Vagina (tissue), 2 donors: ENCODE measurements at places on chromosomes 6 and 20.

DNA sequence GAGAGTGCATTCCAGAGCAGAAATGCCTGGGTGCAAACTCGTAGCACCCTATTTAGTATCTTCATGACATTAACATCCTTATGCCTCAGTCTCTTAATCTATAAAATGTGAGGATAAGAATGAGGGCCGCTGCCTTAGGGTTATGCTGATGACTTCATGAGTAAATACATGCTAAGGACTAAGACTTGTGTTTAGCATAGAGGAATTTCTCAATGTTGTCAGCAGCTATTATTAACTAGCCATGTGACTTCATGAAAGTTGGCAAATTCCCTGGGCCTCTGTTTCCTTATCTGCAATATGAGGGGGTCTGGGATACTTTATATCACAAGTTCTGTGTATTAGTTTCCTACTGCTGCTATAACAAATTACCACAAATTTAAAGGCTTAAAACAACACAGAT, 108.1 kb upstream of the RIPOR2 start:
- DNase-seq = no peak

DNA sequence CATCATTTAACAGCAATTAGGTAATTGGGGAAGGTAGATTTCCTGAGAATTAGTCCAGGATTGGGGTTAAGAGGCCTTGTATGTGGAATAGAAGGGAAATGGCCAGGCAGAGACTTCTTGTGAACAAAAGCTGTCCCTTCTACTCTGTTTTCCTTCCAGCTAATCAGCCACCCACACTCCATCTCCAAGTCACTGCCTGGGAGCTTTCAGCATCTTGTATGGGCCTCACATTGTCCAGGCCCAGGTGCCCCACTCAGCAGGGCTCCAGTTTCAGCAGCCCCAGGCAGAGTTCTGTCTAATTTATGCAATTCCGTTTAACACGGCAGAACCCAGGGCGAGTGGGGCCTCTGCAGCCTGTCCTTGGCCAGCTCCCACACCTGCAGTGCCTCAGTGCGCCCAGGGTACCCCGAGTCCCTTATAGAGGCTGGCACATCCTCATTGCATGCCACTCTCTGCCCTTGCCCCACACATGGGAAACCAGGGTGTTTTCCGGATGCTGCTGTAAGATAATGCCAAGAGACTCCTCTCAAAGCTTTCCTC, 113.0 kb downstream of the EDN3 start:
- DNase-seq = no peak

GRCh38 chr20:51573576-51574243, 31.2 kb upstream of the NFATC2 start:
- DNase-seq = no peak

DNA sequence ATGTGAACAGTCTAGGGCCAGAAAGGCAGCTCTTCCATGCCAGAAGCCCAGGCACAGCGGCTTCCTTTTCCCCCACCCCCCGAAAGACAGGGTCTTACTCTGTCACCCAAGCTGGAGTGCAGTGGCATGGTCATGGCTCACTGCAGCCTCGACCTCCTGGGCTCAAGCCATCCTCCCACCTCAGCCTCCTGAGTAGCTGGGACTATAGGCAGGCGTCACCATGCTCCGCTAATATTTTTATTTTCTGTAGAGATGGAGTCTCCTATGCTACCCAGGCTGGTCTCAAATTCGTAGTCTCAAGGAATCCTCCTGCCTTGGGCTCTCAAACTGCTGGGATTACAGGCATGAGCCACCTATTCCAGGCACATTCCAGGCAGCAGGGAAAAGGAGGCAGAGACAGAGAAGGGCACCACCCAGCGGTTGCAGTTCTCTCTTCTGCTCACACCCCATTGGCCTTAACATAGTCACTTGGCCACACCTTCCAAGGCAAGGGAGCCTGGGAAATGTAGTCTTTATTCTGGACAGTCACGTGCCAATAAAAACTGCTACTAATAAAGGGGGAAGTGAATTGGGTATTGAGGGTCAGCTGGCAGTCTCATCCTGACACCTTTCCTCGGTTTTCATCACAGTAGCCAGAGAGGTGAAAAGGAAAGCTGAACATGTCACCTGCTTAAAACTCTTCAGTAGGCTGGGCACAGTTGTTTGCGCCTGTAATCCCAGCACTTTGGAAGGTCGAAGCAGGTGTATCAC, 205.9 kb downstream of the ZMYND8 start:
- DNase-seq = no peak

- DNase-seq = no peak
Observed at GRCh38 chr20:31548820-31549512, 34.7 kb downstream of the HM13 start.

DNA sequence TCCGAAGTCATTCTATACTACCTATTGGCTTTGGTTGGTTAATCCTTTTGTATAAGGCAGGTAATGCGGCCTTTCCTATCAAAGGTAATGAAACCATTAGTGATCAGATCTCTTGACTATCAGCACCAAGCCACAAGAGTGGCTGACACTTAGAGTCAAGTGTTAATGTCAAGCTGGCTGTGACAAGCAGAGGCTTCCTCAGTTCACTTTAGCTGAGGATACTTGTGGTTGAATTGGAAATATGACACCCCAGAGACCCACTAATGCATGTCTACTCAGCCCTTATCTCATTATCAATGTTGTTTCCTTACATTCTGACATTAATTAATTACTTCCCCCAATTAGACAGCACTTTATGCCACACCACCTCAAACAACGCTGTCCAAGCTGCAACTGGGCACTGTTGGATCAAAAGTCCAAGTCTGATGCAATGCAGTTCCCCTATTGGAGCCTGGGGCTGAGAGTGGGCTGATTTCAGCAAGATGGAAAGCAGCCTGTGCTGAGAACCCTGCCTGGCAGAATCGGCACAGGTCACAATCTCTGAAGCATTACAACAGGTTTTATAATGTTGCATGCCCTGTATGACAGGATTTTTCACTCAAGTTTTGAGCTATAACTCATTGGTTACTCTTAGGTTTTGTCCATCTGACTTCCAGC, 273.5 kb downstream of the COL12A1 start:
- no peak for DNase-seq

- DNase-seq = no peak
Observed at GRCh38 chr20:38900606-38901005, 25.6 kb upstream of the FAM83D start.

DNA sequence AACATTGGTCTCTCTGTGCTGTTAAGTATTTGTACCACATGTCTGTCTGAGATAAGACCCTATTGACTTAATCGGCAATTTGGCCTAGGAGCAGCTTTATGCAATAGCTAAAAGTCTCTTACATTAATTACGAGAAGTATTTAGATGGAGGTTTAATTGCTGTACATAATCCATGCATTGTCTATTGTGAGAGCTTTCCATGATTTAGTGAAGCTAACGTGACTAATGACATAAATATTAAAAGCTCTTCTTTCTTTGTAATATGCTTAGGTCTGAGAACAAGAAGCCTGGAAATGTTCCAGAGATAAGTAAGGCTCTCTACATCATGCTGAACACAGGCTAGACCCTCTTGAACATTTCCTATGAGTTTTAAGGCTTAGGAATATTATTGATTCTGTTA, 32.7 kb upstream of the FAM83B start:
- DNase-seq = no peak

DNA sequence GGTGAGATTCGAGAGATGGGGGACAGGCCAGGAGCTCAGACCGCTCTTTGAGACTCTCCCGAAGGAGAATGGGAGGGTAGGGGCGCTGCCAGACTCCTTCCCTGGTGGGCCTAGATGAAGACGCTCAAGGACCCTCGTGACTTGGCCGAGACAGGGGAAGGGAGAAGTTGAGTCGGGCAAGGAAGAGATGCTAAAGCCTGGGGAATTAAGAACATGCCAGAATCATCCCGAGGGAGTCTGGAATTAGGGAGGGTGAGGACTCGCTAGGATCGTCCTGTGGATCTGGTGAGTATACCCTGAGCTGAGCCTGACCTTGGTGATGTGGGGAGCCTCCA, 529 bp downstream of the UBE2C start:
- no peak for DNase-seq

- no peak for DNase-seq
Observed at GRCh38 chr20:32670773-32671455, 2.8 kb downstream of the C20orf203 start.

GRCh38 chr6:30843611-30843998, 40.7 kb upstream of the DDR1 start:
- DNase-seq = no peak

DNA sequence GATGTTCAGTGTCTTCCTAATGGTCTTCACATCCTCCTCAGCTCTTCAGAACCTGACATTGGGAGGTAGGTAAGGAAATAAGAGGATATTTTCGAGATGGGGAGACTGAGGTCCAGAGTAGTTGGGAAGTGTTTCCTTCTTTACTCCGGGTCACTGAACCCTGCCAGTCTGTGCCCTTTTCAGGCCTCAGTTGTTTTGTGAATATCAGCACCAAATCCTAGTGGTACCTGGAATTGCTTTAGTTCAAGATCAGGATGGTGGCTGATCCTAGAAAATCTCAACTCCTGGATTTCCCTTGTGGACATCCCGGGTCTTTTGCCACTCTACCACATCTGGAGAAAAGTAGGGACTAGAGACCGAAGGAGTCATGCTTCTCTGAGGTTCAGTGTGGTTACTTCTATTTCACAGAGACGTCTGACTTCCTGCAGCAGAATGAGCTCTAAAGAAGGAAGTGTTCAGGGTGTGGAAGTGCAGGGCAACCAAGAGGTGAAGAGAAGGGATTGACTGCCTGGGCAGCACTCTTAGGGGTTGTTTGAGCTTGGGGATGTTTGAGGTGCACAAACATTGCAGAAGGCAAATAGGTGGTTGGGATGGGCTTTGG, 995 bp downstream of the STK4 start:
- no peak for DNase-seq

- DNase-seq = no peak
Observed at GRCh38 chr6:143187238-143187923, 126.7 kb downstream of the AIG1 start.

- DNase-seq = no peak
Observed at GRCh38 chr6:692356-692851, 535 bp downstream of the EXOC2 start.

- no peak for DNase-seq
Observed at GRCh38 chr6:54473328-54473727, 165.1 kb downstream of the TINAG start.

- DNase-seq = no peak
Observed at GRCh38 chr6:130831607-130832006, 4.4 kb downstream of the SMLR1 start.

DNA sequence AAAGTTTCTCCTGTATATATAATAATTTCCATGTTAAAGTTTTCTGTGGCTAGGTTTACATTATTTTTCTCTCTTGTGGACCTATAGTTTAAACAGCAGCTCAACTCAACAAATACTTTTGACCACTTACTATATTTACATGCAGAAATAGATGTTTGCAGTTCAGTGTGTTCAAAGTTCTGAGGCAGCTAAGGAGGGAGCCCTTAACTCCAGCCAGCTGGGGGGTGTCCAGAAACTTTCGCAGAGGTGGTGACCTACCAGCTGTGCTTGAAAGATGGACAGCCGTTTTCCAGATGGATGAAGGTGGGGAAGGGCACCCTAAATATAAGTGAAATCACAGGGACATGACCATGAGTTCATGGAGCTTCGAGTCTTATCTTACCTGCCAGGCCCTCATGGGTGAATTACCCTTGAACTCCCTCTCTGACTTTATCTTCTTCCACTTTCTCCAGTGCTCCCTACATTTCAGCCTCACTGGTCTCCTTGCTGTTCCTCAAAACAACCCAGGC, 33.4 kb downstream of the DHX35 start:
- no peak for DNase-seq

DNA sequence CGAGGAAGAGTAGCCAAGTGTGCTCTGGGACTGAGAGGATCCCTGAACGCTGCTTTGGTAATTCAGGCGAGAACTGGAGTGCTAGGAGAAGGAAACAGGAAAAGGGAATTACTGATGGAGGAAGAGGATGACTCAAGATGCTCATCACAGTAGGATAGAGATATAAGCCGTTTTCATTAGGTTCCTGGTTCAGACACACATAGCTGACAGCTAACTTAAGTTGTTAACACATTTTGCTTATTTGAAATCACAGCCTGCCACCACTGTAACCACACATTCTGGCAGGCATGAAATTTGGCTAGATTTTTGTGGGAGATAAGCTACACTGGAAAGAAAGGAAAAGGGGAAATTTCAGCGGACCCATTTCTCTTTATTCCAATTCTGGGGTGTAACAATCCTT, 138.2 kb upstream of the SLC22A16 start:
- DNase-seq = no peak

DNA sequence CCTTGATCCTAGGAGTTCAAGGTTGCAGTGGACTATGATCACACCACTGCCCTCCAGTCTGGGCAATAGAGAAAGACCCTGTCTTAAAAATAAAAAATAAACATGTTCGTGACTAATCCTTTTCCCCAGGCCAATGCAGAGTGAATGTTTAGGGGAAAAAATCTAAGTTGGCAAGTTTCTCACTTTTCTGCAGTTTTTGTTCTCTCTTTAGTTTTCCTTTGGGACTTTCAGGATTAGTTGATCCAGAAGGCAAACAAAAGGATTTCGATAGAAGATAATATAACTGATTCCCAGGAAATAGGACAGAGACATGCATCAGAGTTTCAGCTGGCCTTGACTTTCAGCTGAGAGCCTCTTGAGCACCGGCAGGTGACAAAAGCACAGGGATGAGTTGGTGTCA, 53.3 kb downstream of the SOD2 start:
- no peak for DNase-seq

GRCh38 chr20:9110916-9111432, 42.1 kb downstream of the PLCB4 start:
- DNase-seq = no peak

GRCh38 chr6:170268216-170269129, 22.4 kb downstream of the DLL1 start:
- DNase-seq = no peak

GRCh38 chr6:169806701-169807100, 55.3 kb downstream of the ERMARD start:
- DNase-seq = peak; percentile 46

DNA sequence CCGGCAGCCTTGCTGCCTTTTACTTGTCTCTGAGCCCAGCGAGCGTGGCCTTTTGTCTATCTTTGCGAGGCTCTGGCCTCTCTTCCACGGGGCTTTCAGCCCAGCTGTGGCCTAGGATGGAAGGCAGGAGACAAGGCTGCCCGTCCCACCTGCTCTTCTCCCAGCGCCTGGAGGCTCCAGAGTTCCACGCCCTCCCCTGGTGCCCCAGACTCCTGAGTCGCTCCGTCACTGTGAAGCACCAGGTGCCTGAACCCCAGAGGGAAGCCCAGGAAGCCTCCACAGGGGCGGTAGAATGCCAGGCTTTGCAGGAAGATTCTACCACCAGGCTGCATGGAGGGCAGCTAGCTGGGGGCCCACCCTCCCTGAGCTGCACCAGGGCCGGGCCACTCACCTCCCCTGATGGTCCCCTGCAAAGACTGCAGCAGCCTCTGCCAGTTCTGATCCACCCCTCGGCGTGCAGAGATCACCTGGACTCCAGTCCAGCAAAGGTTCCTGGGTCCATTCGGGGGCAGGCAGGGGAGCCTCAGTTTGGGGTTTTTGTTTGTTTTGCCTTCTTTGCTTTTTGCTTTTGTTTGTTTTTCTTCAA, 384.6 kb downstream of the CDH4 start:
- DNase-seq = no peak
